Cortex of kidney (tissue), 1 donor: ENCODE measurements at places on chromosomes 13 and 19.

DNA sequence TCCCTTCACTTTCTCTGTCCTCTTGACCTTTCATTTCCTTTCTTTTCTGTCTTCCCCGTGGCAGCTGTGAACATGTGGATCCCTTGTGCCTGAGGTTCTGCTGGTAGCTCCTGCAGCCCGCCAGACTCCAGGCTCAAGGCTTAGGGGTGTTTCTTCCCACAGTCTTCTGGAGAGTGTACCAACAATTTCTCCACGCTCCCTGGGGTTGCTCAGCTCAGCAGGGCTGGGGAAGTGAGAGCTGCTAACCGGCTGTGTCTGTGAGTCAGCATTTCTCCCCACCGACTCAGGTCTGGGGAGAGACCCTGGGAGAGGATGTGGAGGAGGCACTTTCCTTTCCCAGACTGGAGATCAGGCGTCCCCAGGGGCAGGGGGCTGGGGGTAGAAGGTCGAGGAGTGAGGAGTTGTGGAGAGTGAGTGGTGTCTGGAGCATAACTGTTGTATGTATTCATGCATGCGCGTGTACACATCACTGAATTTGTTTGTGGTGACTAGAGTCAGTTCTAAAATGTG is 193.6 kb downstream of the KCNRG start:
- no peak for DNase-seq

DNA sequence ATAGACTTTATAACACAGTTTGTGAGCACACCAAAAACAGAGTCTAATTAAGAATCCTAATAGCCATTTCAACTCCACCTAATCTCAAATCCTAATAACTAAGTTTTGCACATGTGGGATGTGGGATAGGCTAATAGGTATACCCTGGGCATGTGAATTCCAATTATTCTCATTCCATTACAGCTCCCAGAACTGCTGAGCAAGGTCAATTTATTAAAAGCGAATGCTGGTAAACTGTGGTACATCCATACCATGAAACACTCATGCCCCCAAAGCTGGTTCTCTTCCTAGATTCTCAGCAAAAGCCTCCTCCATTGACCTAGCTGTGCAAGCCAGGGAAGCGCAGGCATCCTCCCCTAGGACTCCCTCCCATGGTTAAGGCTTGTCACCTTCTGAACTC is 113.8 kb downstream of the USP12 start:
- DNase-seq = no peak

DNA sequence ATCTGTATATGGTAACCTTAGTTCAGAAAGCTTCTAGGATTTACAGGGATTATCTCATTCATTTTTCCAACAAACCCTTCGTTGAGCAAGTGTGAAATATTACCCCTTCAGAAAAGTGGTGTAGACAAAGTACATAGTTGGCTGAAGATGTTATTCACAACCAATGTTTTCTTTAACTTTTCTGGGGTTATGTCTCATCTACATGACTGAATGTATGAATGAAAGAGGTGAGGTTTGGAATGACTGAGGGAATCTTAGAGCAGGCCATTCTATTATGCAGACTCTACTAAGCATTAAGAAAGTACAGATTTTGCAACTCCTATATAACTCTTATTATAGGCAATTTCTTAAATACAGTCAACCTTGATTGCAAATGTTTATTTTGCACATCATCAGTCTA is 167.2 kb downstream of the NDFIP2 start:
- no peak for DNase-seq

- no peak for DNase-seq
Observed at GRCh38 chr19:2661615-2662014, 40.9 kb downstream of the GNG7 start.

GRCh38 chr13:97497400-97497799 is 63.4 kb downstream of the RAP2A start:
- no peak for DNase-seq

- no peak for DNase-seq
Observed at GRCh38 chr19:37941782-37942515, 34.9 kb downstream of the SIPA1L3 start.

- no peak for DNase-seq
Observed at GRCh38 chr19:30733826-30734550, 361.8 kb downstream of the ZNF536 start.

DNA sequence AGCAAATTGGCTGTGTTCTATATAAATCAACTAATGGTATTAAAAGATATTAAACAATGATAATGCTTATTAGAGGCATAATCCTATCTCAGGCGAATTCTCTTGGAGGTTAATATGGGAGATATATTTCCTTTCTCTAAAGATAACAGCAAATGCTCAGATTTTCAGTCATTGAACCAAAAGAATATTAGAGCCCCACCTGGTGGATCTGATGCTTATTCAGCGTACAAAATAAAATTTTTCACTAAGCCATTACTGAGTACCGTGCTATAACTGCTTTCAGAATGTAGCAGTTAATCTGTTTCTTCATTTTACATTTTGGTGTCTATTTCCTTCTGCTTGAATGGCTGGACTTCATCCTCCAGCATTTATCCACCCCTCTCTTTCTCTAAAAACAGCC is 143.3 kb upstream of the IPO5 start:
- no peak for DNase-seq

- DNase-seq = no peak
Observed at GRCh38 chr13:102687520-102687919, 7.3 kb downstream of the METTL21C start.

DNA sequence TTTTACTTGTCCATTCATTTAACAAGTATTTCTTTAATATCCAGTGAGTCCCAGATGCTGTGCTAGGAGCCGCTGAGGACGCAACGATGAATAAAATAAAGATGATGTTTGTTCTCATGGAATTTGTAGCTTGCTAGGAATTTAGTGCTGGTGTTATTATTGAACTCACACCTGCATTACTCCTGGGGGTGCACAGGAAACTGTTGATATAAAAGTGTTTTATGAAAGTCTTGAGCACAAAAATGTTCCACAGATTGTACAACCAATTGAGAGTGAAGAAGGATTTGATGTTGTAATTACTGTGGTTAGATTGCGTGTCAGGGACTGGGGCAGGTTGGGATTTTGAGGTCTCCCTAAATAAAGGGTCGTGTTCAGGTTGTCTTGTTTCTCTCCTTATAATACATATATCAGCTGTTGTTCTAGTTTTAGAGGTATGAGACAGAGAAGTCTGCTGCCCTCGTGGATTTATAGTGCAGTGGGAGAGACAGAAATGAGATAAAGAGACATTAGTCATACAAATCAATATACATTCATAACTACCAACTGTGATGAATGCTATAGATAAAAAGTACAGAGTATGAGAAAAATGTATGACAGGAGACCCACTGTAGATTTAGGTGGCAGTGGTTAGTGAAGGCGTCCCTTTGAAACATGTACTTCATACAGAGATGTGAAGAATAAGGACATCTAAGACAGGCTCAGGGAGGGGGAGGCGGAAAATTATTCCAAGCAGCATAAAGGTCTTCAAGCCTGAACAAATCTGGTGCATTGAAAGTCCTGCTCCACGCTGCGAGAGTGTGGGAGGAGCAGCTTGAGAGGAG is 11.3 kb downstream of the CACNG6 start:
- DNase-seq = no peak

GRCh38 chr13:70203661-70204229 is 95.5 kb upstream of the KLHL1 start:
- no peak for DNase-seq

- DNase-seq = no peak
Observed at GRCh38 chr19:40872209-40872608, 9.8 kb downstream of the CYP2A7 start.

DNA sequence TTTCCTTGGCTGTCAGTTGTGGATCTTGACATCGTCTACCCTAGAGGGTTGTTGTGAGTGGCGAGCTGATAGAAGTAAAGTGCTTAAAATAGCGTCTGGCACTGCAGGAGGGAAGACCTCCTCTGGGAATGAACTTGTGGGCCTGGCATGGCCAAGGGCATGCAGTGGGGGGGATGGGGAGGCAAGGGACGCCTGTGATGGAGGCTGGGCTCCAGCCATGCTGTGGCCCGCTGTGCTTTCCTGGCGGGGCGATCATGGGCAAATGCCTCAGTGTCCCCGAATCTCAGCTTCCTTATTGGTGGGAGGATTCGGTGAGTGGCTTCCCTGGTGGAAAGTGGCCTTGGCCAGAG is 10.7 kb downstream of the CARM1 start:
- DNase-seq = no peak

GRCh38 chr13:59112221-59112718 is 1051.5 kb downstream of the DIAPH3 start:
- DNase-seq = no peak

GRCh38 chr19:16654140-16654539 is 5.8 kb downstream of the SMIM7 start:
- no peak for DNase-seq

DNA sequence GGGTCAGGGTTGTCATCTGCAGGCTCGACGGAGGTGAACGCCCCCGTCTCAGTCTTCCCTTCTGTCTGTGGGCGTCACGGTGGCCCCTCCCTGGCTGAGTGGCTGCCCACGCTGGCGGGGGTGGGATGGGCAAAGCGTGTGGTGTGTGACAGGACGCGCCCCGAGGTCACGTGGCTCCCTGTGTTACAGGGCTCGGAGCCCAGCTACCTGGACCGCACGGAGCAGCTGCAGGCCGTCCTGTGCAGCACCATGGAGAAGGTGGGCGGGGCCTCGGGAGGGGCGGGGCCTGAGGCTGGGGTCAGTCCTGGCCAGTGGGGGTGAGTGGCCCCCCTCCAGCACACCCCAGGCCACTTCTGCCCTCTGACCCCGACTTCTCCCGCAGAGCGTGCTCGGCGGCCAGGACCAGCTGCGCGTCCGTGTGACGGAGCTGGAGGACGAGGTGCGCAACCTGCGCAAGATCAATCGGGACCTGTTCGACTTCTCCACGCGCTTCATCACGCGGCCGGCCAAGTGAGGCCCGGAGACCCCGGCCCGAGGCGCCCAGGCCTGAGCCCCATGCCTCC is 6.3 kb upstream of the GRIN3B start:
- no peak for DNase-seq

GRCh38 chr19:34155686-34156085 is 16.6 kb upstream of the LSM14A start:
- DNase-seq = no peak

DNA sequence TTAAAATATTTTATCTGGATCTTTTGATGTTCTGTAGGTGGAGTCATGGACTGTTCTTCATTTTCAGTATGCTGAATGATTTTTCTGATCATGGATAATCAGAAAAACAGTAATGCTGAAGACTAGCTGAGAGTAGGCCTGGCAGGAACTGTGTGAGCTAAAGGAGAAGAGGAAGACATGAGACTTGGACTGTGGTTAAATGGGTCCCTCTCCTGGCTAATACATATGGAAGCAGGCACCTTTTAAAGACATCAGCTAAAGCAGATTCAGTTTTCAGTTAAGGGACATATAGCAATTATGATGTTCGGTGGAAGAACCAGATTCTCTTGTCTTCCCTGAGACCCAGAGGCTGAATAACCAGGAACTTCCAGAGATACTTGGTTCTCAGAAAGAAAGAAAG is 169.4 kb downstream of the OLFM4 start:
- no peak for DNase-seq

DNA sequence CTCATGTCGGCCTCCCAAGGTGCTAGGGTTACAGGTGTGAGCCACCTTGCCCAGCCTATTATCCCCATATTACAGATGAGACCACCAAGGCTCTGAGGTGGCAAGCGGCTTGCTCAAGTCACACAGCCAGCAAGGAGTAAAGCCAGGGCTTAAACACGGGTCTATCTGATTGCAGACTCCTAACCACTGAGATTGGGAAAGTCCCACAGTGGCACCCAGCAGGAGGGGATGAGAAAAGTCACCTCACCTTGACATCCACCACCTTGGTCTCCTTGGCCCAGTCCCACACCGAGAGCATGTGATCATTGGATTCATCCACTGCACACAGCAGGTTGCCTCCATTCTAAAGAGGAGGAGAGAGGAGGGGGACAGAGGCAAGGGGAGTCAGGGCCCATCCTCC is 9.5 kb downstream of the EML2 start:
- no peak for DNase-seq

- no peak for DNase-seq
Observed at GRCh38 chr13:108974686-108975085, 345.3 kb downstream of the MYO16 start.

- no peak for DNase-seq
Observed at GRCh38 chr19:13844130-13844631, 32.8 kb upstream of the NANOS3 start.

DNA sequence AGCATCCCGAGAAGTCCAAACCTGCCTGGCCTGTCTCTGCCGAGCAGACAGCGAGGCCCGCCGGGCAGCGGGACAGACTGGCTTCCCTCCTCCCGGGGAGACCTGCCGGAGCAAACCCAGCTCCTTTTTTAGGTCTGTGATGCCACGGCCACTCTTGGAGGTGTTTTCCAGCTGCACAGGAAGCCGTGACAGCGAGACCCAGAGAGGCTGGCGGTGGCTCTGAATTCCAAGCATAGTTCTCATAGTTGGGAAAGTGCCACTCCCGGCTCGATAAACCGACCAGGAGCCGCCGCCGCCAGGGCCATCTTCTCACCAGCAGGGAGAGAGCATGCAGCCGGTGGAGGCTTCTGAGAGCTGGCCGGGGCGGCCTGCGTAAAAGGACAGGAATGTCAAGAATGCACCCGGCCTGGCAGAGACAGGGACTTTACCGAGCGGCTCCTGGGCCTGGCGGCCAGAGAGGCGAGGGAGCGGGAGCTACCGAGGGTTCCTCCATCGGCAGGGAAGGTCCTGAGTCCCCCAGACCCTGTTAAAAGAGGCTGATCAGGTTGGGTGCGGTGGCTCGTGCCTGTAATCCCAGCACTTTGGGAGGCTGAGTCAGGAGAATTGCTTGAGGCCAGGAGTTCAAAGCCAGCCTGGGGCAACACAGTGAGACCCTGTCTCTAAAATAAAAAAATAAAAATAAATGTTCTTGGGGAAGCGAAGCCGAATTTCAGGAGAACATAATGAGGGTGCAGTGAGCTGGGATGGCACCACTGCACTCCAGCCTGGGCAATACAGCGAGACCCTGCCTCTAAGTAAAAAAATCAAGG is 64.9 kb downstream of the GADD45B start:
- DNase-seq = no peak

GRCh38 chr13:53015971-53016370 is 12.6 kb upstream of the OLFM4 start:
- DNase-seq = no peak

GRCh38 chr19:44626048-44626624 is 12.8 kb downstream of the IGSF23 start:
- no peak for DNase-seq

DNA sequence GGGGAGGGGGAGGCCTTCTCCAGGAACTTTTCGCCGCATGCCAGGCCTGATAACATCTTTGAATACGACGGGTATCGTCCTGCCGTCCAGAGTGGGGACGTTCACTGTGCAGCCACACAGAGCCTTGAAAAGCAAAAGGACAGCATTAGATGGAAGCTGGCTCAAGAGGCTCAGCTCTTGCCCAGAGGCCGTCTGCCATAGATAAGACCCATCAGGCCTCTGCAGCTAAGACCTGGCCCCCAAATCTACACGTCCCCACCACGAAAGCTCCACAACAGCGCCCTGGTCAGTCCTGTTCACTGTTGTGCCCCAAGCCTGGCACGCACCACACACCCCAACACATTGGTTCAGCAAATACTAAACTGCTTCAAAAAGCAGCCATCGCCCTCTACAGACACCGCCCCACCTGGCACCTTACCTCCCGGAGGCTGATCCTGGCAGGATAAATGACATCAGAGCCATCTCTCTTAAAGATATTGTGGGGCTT is 2.1 kb downstream of the DNAJB1 start:
- DNase-seq = no peak

- no peak for DNase-seq
Observed at GRCh38 chr13:39091586-39091985, 53.3 kb downstream of the NHLRC3 start.
